NCI-H1694 treated with DMSO at 0.1 percent for 48 hours (cell line): ENCODE measurements at places on chromosomes 6 and 20.

- no peak for DNase-seq
Measured at GRCh38 chr20:8128291-8129060, 3.6 kb upstream of the PLCB1 start.

GRCh38 chr6:37618916-37619590, 78.6 kb downstream of the MDGA1 start:
- DNase-seq: no peak

- DNase-seq: no peak
Measured at GRCh38 chr6:25340431-25341202, 61.4 kb downstream of the CARMIL1 start.

DNA sequence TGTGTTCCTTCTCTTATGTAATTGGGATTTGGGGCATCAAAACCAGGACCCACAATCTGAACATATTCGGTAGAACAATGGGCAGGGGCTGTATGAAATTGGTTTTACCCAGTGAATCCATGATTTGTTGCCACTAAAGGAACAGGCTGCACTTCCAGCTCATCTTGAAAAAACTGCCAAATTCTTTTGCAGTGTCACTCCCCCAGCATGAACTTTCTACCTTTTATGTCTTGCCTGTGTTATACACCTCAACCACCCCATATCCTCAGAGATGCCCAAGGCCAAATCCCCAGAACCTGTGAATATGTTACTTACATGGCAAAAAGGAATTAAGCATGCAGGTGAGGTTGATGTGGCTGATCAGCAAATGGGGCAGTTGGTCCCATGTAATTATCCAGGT, 280.2 kb upstream of the ECI2 start:
- DNase-seq: no peak

DNA sequence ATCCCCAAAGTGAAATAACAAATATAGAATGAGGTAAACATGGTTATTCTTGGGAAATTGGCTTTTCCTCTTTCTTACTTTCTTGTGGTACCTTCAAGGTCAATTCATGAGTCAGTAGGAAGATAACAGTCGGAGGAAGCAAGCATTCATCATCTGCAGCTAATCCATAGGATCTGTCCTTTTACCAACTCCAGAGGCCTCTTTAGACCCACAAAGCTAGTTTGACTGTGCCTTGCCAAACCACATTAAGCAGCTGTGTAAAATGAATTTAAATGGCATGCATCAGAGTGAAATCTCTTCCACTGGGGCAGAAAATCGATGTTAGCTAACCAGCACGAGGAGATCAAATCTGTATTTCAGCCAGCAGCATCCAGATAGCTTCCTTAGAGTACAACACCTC, 171.3 kb downstream of the TMEM242 start:
- peak; percentile 15 for DNase-seq

GRCh38 chr6:3102875-3103274, 15.6 kb upstream of the BPHL start:
- DNase-seq: no peak

DNA sequence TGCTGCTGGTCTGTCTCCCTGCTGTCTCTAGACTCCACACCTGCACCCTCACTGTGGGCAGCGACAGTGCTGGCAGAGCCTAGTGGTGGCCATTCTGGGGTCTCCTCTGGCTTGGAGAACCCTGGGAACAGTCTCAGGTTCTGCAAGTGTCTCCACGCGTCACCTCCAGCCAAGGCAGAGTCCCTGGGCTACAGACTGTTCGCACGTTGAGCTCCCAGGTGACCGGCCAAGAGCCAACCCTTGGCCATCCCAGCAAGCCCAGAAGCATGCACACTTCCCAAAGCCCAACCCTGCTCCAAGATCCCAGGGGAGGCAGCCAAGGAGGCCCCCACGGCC, 4.8 kb downstream of the EEF1A2 start:
- DNase-seq: no peak

DNA sequence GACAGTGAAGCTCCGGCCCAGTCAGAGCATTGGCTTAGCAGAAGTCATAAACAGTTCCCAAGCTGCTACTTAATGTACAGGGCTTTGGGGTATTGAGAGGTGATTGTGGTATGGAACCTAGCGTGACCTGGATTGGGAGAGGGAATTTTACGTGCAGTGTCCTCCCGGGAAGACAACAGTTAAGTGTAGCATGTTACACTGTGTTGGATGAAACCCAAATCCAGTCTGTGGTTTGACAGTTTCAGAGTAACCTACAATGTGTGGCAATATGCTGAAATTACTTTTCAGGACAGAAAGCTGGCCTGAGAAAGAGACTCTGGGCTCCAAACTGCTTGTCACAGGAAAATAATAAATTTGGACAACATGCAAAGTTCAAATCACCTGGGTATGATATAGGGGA, 28.1 kb upstream of the RALGAPA2 start:
- DNase-seq: no peak

- DNase-seq: peak; percentile 42
Measured at GRCh38 chr20:53735536-53736050, 142.0 kb upstream of the ZNF217 start.

DNA sequence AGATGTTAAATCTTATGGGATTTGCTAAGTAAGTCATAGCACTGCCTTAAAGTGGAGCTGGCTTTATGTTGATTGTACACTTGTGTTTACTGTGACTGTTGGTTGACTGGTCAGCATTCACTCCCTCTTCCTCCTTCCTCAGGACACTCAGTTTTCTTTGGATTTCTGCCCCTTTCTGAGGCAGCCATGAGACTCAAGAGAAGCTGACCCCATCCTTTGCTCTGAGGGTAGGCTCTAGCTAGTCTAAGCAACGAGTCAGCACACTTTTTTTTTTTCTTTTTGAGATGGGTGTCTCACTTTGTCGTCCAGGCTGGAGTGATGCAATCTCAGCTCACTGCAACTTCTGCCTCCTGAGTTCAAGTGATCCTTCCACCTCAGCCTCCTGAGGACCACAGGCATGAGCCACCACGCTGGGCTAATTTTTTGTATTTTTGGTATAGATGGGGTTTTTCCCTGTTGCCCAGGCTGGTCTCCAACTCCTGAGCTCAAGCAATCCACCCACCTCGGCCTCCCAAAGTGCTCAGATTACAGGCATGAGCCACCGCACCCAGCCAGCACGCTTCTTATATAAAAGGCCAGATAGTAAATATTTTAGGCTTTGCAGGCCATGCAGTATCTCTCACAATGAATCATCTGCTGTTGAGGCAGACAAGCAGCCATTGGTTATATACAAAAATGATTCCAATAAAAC, 191.4 kb downstream of the NFATC2 start:
- DNase-seq: no peak

GRCh38 chr6:136403110-136403980, 113.7 kb upstream of the BCLAF1 start:
- DNase-seq: no peak

- DNase-seq: no peak
Measured at GRCh38 chr6:42345696-42346416, 105.9 kb downstream of the TRERF1 start.

GRCh38 chr6:35569011-35569461, 56.3 kb upstream of the TULP1 start:
- peak; percentile 86 for DNase-seq

DNA sequence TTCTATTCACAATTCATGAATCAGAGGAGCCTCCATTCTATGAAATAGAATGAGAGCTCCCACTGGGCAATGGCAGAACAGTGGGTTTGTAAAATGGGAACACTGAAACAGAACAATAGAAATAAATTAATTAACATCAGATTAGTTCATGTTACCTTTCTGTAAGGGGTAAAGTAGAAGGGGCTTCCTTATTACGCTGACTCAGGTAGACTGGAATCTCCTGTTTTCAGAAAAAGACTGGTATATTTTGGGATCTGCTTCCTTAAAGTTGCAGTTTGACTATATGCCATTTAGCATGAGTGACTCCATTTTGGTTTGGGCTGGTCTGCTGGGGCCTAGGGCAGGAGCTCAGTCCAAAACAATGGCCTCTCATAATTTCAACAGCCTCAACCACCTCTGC, 52.8 kb upstream of the ZFAND3 start:
- DNase-seq: no peak

- no peak for DNase-seq
Measured at GRCh38 chr6:102215425-102215824, 821.9 kb downstream of the GRIK2 start.

DNA sequence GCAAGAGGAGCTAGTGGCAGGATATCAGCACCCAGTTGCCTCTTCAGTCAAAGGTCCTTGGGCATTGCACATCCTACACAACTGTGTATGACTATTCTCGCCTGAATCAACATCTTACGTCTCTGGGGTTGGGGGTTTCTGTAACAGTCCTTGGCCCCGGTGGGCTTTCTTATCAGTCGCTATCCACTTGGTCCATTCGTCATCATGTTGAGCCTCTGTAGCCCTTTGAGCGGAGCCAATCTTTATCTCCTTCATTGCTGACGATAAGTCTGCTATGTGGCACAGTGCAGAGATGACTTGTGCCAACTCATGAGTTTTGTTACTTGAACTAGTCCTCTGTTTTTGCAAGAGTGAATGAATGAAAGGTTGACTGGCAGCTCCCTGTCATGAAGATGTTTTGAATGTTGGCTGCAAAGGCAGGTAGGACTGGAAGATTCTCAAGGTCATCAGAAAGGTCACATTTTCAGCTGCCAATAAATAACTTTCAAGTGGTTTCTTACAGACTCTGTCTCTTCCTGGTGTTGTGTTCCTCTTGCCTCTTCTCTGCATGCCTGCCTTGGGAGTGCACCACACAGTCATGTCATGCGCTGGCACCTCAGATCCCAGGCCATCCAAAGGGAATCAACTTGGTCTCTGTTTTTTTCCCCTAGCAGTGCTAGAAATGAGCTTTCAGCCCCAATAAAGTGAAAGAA, 238.9 kb downstream of the SLC24A3 start:
- no peak for DNase-seq

- DNase-seq: no peak
Measured at GRCh38 chr20:7375905-7376304, 564.4 kb downstream of the HAO1 start.

GRCh38 chr6:7144872-7145584, 37.3 kb downstream of the RREB1 start:
- DNase-seq: no peak

GRCh38 chr6:112877134-112878100, 530.3 kb downstream of the RFPL4B start:
- no peak for DNase-seq

DNA sequence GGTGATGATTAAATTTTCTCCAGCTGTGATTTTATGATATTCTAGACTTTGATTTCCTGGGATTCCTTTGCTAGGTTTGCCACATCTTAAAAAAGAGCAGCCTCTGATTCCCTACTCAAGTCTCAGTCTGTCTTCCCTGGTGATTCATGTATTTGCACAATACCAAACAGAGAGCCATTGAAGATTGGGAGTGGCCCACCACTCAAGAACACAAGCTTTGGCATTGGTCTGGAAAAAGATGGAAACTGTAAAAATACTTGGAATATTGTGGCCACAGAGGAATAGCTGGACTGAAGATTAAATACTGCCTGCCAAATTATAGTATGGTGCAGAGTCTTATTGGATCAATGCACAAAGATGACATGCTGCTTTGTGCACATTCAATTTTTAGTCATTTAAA, 32.9 kb downstream of the PTCHD4 start:
- DNase-seq: no peak

DNA sequence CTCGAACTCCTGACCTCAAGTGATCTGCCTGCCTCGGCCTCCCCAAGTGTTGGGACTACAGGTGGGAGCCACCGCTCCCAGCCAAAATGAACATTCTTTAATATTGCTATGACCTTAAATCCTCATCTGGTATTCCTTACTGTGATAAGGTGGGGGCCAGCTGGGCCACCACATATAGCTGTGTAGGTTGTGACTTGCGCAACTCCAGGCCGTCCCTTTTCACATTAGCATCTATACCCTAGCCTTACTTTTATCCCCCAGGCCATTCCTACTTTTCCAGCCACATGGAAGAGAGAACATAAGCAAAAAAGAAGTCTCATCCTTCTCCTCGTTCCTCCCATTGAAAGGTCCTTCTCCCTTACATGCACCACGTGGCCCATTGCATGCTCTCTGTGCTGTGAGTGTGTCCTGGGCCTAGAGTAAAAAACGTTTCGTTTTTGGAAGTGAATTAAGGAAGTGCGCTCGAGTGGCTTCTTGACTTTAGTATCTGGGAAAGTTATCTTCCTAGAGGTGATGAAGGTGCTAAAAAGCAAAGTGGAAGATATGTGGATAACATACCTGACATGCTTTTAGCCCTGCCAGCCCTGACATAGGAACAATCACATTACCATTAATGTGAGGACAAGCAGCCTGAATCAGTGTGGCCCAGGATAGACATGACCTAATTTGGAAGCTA, 56.8 kb upstream of the KIF13A start:
- DNase-seq: no peak

- no peak for DNase-seq
Measured at GRCh38 chr20:31568773-31569162, 36.3 kb upstream of the ID1 start.

- peak; percentile 37 for DNase-seq
Measured at GRCh38 chr20:10249048-10249770, 30.6 kb downstream of the SNAP25 start.

- DNase-seq: no peak
Measured at GRCh38 chr20:44118185-44119033, 68.6 kb downstream of the JPH2 start.

DNA sequence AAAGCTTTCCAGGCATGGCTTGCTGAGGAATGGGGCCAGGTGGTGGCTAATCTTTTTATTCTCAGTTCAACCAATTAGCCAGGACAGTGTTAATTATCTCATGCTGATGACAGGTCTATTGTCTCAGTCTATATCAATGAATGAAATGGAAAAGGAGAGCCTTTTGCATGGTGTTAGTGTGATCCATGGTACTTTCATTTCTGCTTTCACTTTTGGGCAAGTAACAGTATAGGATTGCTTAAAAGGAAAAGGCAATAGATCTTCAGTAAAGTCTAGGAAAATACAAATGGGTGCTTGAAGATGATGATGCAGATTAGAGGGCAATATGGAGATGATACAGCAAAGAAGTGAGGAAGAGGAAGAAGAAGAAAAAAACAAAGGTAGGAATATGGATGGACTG, 430.3 kb downstream of the TFAP2A start:
- DNase-seq: no peak

- DNase-seq: no peak
Measured at GRCh38 chr6:34457382-34457741, 8.5 kb upstream of the PACSIN1 start.

GRCh38 chr20:62234339-62234738, 4.0 kb upstream of the OSBPL2 start:
- no peak for DNase-seq

DNA sequence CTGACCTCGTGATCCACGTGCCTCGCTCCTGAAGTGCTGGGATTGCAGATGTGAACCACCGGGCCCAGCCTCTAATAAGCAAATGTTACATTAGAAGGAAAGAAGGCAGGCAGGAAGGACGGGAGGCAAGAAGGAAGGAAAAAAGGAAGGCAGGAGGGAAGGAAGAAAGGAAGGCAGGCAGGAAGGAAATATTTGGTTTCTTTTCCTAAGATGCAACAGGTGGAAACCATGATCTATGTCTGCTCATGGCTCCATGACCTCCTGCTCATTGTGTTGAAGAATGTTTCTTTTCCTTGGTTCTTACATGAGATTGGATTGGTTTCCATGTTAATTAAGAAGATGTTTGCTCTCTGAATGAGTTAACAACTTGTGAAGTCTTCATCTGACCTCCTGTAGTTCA, 91.8 kb upstream of the SNX9 start:
- no peak for DNase-seq
